SJCRH30 (cell line): ENCODE measurements at places on chromosomes 7 and 10.

DNA sequence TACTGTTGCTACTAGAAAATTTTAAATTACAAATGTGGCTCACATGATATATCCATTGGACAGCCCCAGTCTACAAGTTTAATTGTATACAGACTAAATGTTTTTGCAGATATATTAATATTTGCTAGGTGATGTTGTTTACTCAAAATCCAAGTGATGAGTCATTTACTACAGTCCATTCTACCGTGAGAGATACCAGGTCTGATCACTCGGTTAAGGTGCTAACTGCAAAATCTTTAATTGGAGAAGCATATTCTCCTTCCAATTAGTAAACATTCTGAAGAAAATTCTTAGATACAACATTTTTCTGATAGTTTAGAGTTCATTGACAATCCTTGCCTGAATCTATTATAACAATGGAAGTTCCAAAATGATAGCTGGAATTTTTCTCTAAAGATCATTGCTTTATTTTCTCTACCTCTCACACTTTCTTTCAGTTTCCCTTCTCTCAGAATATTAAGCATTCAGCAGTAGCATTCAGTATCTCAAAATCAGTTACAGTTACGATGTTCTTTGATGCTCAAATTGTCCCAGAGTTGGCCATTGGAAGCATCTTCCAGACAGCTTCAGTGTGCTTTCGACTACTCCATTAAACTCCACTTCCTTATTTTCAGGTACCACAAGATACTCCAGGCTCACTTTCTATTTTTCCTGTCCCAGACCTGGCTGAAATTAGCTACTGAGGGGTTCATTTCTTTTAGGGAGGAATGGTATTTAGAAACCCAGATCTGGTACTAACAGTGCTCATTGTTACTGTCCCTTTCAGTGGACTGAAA lies 2.3 kb downstream of the ABCB1 start:
- H3K36me3 ChIP-seq, result no peaks in the 10 kb centered on the region
- DNase-seq, result no peak
- H3K4me1 ChIP-seq, result peaks cover 3% of the 10 kb centered on the region; the same call in 1 of the 2 replicates
- no peaks in the 10 kb centered on the region for H3K27me3 ChIP-seq
- H3K27ac ChIP-seq, result no peak overlapping the region

GRCh38 chr7:122248472-122248871 lies 56.1 kb downstream of the FEZF1 start:
- DNase-seq, result no peak
- H3K36me3 ChIP-seq, result no peaks in the 10 kb centered on the region
- no peaks in the 10 kb centered on the region for H3K27me3 ChIP-seq
- H3K4me3 ChIP-seq, result no peak overlapping the region
- no peak overlapping the region for H3K27ac ChIP-seq
- H3K4me1 ChIP-seq, result no peaks in the 10 kb centered on the region

DNA sequence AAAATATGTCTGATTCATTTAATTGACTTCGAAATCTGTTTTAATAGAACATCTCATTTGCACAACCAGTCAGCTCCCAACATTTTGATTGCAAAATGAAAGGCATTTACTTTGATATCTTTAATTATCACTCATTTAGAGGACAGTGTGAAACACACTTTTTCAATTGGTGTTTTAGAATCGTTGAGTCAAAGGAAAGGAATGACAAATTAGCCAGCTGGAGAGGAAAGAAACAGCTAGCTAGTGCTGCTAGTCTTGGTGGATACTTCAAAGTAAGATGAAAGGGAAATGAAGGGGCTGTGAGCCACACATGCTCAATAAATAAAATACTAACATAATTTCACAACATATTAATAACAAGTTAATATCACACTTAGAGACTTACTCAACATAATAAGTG lies 570.2 kb downstream of the PHTF2 start:
- no peaks in the 10 kb centered on the region for H3K4me1 ChIP-seq
- no peaks in the 10 kb centered on the region for H3K27me3 ChIP-seq
- no peak for DNase-seq
- H3K36me3 ChIP-seq, result no peaks in the 10 kb centered on the region
- H3K27ac ChIP-seq, result no peak overlapping the region
- no peak overlapping the region for H3K4me3 ChIP-seq

- no peaks in the 10 kb centered on the region for H3K36me3 ChIP-seq
- peaks cover 4% of the 10 kb centered on the region for H3K27me3 ChIP-seq
- no peak overlapping the region for H3K4me3 ChIP-seq
- H3K4me1 ChIP-seq, result no peaks in the 10 kb centered on the region
These were observed 41.2 kb downstream of the ADCYAP1R1 start for GRCh38 chr7:31093282-31093681.

DNA sequence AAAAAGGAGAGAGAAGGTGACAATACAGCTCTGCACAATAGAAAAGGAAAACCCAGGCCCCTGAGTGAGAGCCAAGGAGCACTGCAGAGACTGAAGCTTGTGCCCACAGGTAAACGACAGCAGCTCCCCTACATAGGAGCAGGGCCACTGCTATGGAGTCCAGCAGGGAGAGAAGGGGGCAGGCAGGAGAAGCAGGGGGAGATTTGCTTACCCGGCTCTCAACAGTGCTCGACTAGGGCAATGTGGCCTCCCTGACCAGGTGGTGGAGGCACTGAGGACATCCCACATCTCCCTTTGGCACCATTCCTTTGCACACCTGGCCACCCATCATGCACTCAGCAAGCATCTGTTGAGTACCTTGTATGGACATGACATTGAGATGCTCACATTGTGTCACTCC lies 153.0 kb downstream of the EVX1 start:
- H3K4me1 ChIP-seq, result no peaks in the 10 kb centered on the region
- H3K27ac ChIP-seq, result no peak overlapping the region
- no peaks in the 10 kb centered on the region for H3K36me3 ChIP-seq
- H3K27me3 ChIP-seq, result no peaks in the 10 kb centered on the region
- DNase-seq, result no peak

- H3K27me3 ChIP-seq, result no peaks in the 10 kb centered on the region
- DNase-seq, result no peak
- no peaks in the 10 kb centered on the region for H3K36me3 ChIP-seq
These were observed 225.0 kb downstream of the SDHAF3 start for GRCh38 chr7:97342512-97342911.

GRCh38 chr7:2016761-2017480 lies 215.8 kb downstream of the MAD1L1 start:
- H3K4me3 ChIP-seq, result no peak overlapping the region
- no peaks in the 10 kb centered on the region for H3K36me3 ChIP-seq
- H3K27me3 ChIP-seq, result no peaks in the 10 kb centered on the region
- no peak overlapping the region for H3K27ac ChIP-seq
- no peak for DNase-seq
